ENCODE measurements at places on chromosomes 11 and 22. TPM values are rescaled to one million over a fixed set of nuclear protein-coding genes. Genes with fewer than 3 reads are reported as not detected.

The OR5A1 gene
- not detected for total RNA-seq

The SVIP gene
- 81.2 TPM for total RNA-seq

The LRP4 gene
- total RNA-seq: 0.52 TPM

The TMEM86A gene
- 0.15 TPM for total RNA-seq

The GUCY1A2 gene
- not detected for total RNA-seq

The IRAG1 gene
- total RNA-seq: not detected

The SAA2 gene
- total RNA-seq: not detected

The CCND1 gene
- total RNA-seq: 0.74 TPM

The MAP6 gene
- not detected for total RNA-seq

The TSSK2 gene
- total RNA-seq: not detected

The WNT11 gene
- not detected for total RNA-seq

The MYOD1 gene
- total RNA-seq: not detected

DNA sequence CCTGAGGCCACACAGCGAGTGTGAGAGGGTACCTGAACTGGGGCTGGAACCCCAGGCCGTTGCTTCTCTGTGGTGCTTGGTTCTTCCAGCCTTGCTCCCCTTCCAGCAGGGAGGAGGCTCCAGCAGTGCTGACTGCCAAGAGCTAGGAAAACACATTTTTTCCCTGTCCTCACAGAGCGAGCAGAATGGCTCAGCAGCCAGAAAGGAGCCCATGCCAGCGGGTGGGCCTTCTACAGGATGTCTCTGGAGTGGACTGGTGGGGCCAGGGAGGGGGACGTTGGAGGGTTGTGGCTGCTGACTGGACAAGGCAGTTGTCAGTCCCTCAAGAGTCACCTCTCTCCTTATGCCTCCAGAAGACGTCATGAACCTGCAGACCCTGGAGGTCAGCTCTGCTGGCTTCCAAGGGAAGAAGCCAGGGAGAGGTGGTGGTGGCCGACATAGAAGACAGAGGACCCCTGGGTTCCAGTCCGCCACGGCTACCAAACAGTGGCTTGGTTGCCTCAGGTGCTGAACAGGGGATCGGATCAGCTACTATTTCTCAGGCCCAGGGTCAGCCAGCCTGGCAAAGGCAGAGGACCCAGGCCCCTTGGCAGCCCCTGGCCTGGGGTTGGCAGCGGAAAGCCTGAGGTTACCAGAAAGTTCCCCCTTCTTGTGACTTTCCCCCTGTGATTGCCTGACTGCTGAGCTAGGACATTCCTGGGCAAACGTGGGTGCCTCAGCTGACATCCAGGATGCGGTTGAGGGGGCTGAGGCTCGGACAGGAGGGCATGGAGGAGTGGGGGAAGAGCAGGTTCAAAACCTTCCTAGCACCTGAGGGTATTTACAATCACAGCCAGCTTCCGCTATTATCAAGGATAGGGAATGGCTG lies 3.7 kb downstream of the MAFF start:
- H3K27ac ChIP-seq: no peak overlapping the region
- no peaks in the 10 kb centered on the region for H3K36me3 ChIP-seq
- H3K4me3 ChIP-seq: no peak overlapping the region
- no peak for DNase-seq
- no peaks in the 10 kb centered on the region for H3K27me3 ChIP-seq
- peaks cover 31% of the 10 kb centered on the region for H3K4me1 ChIP-seq

- H3K27ac ChIP-seq: no peak overlapping the region
- no peak overlapping the region for H3K4me3 ChIP-seq
- DNase-seq: no peak
- peaks cover 44% of the 10 kb centered on the region for H3K27me3 ChIP-seq
- no peaks in the 10 kb centered on the region for H3K36me3 ChIP-seq
Measured at GRCh38 chr22:48908547-48908946, 919.1 kb downstream of the BRD1 start.

DNA sequence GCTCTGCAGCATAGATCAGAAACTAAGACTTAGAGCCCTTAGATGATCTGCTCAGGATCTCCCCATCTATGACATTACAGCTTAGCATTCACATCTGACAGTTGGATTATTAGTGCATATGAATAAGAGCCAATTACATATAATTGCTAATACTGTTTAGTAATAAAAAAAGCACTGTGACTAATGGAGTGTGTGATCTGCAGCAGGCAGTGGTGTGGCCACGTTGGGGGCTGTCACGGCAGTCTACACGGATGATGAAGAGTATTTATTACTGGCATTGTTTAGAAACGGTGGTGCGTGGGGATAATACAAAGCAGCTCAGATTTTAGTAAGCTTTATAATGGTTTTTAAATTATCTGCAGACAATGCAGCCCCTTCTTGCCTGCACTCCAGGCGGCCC lies 93.5 kb upstream of the TIMP3 start:
- no peak overlapping the region for H3K27ac ChIP-seq
- H3K36me3 ChIP-seq: no peaks in the 10 kb centered on the region
- H3K4me3 ChIP-seq: no peak overlapping the region
- no peaks in the 10 kb centered on the region for H3K4me1 ChIP-seq

DNA sequence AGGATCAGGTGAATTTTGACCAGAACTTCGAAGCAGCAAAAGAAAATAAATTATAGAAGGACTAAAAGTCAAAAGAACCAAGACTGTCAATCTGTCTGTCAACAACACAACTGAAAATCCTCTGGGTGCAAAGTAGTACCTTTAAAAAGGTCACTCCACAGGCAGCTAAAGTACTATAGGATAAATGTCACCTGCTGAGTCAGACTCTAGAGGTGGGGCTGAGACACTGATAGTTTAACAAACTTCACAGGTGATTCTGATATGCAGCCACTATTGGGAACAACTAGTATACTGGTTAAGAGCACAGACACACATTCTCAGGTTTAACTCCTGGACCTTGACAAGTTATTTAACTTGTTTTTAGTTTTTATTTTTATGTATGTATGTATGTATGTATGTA lies 107.3 kb downstream of the FCHSD2 start:
- H3K4me3 ChIP-seq: peak overlapping the region; percentile 15
- DNase-seq: peak; percentile 28
- peaks cover 34% of the 10 kb centered on the region for H3K4me1 ChIP-seq
- no peaks in the 10 kb centered on the region for H3K27me3 ChIP-seq
- peak overlapping the region; percentile 72 for H3K27ac ChIP-seq

- H3K27ac ChIP-seq: no peak overlapping the region
- H3K4me1 ChIP-seq: no peaks in the 10 kb centered on the region
- DNase-seq: no peak
- no peaks in the 10 kb centered on the region for H3K36me3 ChIP-seq
- H3K4me3 ChIP-seq: no peak overlapping the region
Measured at GRCh38 chr11:129428557-129428956, 52.9 kb downstream of the BARX2 start.

GRCh38 chr11:42422090-42422489 lies 889.7 kb upstream of the API5 start:
- H3K27ac ChIP-seq: no peak overlapping the region
- no peaks in the 10 kb centered on the region for H3K36me3 ChIP-seq
- no peak overlapping the region for H3K4me3 ChIP-seq

- peaks cover 1% of the 10 kb centered on the region for H3K36me3 ChIP-seq
- no peak overlapping the region for H3K27ac ChIP-seq
Measured at GRCh38 chr11:63491636-63492372, 837 bp upstream of the PLAAT5 start.

- no peak for DNase-seq
- H3K36me3 ChIP-seq: no peaks in the 10 kb centered on the region
- H3K4me3 ChIP-seq: no peak overlapping the region
- H3K27ac ChIP-seq: no peak overlapping the region
Measured at GRCh38 chr11:88950975-88951374, 114.8 kb downstream of the GRM5 start.

- H3K4me1 ChIP-seq: no peaks in the 10 kb centered on the region
- DNase-seq: no peak
- peaks cover 9% of the 10 kb centered on the region for H3K36me3 ChIP-seq
- no peak overlapping the region for H3K4me3 ChIP-seq
- no peak overlapping the region for H3K27ac ChIP-seq
Measured at GRCh38 chr11:35021589-35021988, 105.2 kb downstream of the PDHX start.

- DNase-seq: no peak
- H3K4me1 ChIP-seq: no peaks in the 10 kb centered on the region
Measured at GRCh38 chr11:24755260-24755839, 258.5 kb downstream of the LUZP2 start.

DNA sequence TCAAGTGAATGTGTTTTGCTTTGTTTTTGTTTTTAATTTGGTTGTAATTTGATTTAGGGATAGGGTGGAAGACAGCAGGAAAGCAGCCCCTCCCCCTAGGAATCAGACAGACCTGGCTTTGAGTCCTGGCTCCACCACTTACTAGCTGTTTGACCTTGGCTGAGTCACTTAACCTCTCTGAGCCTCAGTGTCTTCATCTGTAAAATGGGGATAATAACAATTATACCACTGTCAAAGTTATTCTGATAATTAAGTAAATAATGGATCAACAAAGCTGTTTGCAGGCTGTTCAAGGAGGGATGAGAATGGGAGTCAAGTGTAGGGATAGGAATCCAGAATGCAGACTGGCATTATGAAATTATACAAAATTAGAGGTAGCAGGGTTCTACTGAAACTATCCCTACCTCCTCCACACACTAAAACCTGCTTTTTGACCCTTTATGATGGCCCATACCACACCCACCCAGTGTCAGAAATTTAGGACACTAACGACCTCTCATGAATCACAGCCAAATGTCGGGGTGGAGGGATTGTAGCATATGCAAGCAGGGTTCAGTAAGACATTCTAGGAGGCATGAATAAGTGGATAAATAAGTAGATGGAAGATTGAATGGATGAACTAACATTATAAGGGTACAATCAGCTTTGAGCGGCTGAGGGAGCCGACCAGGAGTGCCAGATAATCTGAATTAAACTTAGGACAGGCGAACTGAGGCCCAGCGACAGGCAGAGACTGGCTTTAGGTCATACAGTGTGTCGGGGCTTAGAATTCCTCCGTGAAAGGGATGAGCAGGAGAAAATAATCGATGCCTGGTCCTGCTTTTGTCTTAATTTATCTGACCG lies 974 bp downstream of the ANAPC15 start:
- H3K4me3 ChIP-seq: peak overlapping the region; percentile 85
- H3K36me3 ChIP-seq: peaks cover 2% of the 10 kb centered on the region
- peak overlapping the region; percentile 97 for H3K27ac ChIP-seq
- no peak for DNase-seq

DNA sequence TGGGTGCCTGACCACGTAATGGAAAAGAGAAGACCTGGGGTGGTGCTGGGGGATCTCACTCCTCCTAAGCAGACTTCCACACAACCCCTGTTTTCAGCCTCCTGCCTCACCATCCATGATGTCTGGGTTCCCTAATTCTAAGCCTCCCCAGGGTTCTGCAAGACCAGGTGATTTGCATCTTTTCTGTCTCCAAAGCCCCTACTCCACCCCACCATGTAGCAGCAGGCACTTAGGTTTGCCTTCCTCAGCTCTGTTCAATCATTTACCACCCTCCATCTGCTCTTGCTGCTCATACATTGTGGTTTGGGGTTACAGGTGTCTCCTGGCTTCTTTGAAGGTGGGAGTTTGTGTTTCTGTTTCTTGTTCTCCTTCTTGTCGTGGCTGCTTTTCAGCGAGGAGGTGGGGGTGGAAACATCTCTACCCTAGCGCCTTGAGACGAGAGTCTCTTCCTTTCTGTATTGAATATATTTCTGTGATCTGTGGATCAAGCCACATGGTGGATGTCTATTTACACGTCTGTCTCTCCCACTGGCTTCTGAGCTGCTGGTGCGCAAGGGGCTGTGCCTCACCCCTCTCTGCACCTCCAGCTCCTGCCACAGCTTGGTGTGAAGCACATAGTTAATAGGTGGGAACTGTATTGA lies 6.6 kb upstream of the SSTR3 start:
- H3K4me1 ChIP-seq: peaks cover 75% of the 10 kb centered on the region
- peaks cover 78% of the 10 kb centered on the region for H3K36me3 ChIP-seq
- DNase-seq: peak; percentile 86
- H3K27ac ChIP-seq: peak overlapping the region; percentile 98
- H3K27me3 ChIP-seq: no peaks in the 10 kb centered on the region

- peaks cover 59% of the 10 kb centered on the region for H3K4me1 ChIP-seq
- peak overlapping the region; percentile 3 for H3K27ac ChIP-seq
- H3K36me3 ChIP-seq: peaks cover 46% of the 10 kb centered on the region
- DNase-seq: no peak
Measured at GRCh38 chr11:90216611-90217010, 6.2 kb downstream of the CHORDC1 start.

GRCh38 chr22:45157907-45158306 lies 5.8 kb upstream of the NUP50 start:
- peaks cover 37% of the 10 kb centered on the region for H3K36me3 ChIP-seq
- H3K27me3 ChIP-seq: no peaks in the 10 kb centered on the region
- H3K4me1 ChIP-seq: peaks cover 34% of the 10 kb centered on the region

DNA sequence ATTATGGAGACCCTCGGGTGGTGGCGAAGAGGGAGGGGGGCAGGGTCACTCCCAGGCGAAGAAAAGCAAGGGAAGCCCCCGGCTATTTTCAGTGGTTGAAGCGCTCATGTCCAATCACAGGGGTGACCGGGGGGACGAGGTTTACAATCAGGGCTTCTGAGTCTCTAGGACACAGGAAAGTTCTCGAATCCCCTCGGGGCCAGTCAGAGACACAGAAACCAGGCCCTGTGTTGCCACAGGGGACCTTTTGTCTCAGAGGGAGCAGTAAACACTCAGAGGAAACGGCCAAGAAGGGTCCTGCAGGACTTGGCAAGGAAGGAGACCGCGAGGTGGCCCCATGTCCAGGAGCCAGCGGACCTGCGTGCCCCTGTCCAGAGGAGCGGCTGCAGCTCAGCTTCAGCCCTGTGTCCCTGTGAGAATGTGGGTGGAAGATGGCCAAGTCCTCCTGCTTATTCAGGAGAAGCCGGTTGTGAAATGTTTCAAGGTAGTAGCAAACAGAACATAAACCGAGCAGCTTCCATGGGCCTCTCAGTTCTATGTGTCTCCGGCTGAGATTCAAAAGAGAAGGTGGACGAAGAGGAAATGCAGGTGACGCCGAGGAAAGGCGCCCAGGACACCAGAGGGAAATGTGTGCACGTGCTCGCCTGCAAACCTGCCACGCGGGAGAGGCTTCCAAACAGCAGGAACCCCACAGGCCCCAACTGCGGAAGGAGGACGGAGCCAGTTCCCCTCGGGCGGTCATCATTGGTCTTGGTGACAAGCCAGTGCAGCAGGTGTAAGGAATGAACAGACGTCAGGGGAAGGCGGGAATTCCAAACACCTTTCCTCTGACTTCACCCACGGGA lies 357.6 kb downstream of the BRD1 start:
- DNase-seq: no peak
- no peak overlapping the region for H3K27ac ChIP-seq
- no peaks in the 10 kb centered on the region for H3K27me3 ChIP-seq
- H3K4me3 ChIP-seq: no peak overlapping the region
- no peaks in the 10 kb centered on the region for H3K36me3 ChIP-seq
- no peaks in the 10 kb centered on the region for H3K4me1 ChIP-seq

DNA sequence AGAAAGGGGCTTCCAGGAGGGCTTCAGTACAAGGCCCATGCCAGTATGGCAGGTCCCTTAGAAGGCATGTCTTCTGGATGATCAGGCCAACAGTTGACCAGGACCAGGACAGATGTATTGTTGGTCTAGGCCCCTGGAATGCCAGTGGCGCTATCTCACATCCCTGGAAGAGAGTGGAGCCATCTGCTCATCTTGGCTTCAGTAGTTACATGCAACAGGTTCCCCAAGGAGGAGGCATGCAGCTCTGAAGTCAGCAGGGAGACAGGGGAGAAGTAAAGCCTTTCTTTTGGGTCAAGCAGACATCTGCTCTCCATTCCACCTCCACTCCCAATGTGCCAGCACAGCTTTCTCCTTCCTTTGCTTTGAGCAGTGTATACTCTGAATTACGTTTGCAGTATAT lies 244.1 kb downstream of the KIRREL3 start:
- no peaks in the 10 kb centered on the region for H3K36me3 ChIP-seq
- H3K4me1 ChIP-seq: no peaks in the 10 kb centered on the region
- H3K27ac ChIP-seq: no peak overlapping the region
- no peak for DNase-seq

- peaks cover 35% of the 10 kb centered on the region for H3K36me3 ChIP-seq
- peak; percentile 59 for DNase-seq
- H3K27me3 ChIP-seq: no peaks in the 10 kb centered on the region
- peaks cover 45% of the 10 kb centered on the region for H3K4me1 ChIP-seq
Measured at GRCh38 chr11:62665599-62666258, 617 bp downstream of the CSKMT start.
